ENCODE measurements at places on chromosomes 13 and 19.

GRCh38 chr13:40163066-40164000 is 503.1 kb downstream of the FOXO1 start:
- no peak overlapping the region for H3K27ac ChIP-seq
- H3K4me1 ChIP-seq: peaks cover 12% of the 10 kb centered on the region
- H3K4me3 ChIP-seq: no peak overlapping the region
- no peaks in the 10 kb centered on the region for H3K36me3 ChIP-seq
- DNase-seq: no peak

GRCh38 chr13:82088781-82089180 is 1747.9 kb upstream of the SPRY2 start:
- DNase-seq: no peak
- no peaks in the 10 kb centered on the region for H3K27me3 ChIP-seq
- H3K4me3 ChIP-seq: no peak overlapping the region
- no peaks in the 10 kb centered on the region for H3K36me3 ChIP-seq
- no peak overlapping the region for H3K27ac ChIP-seq

DNA sequence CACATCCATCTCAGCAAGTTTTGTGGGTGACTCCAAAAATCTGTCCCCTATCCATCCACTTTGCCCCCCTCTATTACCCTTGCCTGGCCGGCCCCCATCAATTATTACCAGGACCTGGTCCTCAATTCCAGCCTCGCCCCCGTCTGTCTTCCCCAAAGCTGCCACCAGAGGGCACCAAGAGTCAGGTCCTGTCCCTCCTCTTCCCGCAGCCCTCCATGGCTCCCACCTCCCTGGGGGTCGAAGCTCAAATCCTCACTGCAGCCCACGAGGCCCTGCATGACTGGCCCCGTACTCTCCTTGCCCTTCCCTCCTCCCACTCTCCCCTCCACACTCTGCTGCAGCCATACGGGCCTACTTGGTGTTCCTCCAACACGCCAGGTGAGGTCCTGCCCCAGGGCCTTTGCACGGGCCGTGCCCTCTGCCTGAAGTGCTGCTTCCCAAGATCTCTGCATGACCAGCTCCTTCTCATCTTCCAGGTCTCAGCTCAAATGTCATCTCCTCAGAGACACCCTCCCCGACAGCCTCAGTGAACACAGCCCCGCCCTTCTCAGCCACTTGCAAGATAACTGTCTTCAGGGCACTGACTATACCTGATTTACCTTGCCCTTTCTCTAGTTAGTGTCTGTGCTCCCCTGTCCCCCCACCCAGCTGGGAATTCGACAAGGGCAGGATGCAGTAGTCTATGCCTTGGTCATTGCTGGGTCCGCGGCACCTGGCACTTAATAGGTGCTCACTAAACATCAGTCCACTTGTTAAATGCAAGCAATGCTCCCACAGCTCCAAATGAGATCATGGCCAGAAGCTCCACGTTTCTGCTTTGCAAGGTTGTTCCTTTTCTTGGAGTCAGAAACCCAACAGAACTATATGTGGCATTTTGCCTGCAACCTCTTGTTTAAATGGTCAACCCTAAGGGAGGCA is 16.8 kb upstream of the SEMA6B start:
- peak; percentile 55 for DNase-seq
- H3K36me3 ChIP-seq: no peaks in the 10 kb centered on the region
- H3K27me3 ChIP-seq: peaks cover 15% of the 10 kb centered on the region
- H3K4me1 ChIP-seq: no peaks in the 10 kb centered on the region
- H3K4me3 ChIP-seq: no peak overlapping the region
- H3K27ac ChIP-seq: no peak overlapping the region

- no peak overlapping the region for H3K27ac ChIP-seq
- H3K4me3 ChIP-seq: no peak overlapping the region
- no peaks in the 10 kb centered on the region for H3K4me1 ChIP-seq
- H3K27me3 ChIP-seq: no peaks in the 10 kb centered on the region
Measured at GRCh38 chr13:23946067-23946466, 48.8 kb upstream of the C1QTNF9B start.

DNA sequence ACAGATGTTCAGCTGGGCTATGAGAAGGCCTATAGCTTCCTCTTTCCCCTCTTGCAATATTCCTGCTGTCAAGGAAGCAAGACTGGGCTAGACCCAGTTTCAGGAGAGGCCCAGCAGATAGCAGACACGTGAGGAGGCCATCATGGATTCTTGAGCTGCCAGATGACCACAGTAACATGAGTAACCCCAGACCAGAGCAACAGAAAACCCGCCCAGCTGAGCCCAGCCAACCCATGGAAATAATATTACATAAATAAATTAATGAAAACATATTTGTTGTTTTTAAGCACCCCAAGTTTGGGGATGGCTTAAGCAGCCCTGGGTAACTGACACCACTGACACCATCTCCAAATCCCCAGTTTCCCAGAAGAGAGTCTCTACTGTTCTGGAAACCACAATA is 50.2 kb upstream of the PDCD5 start:
- no peak overlapping the region for H3K4me3 ChIP-seq
- H3K27ac ChIP-seq: no peak overlapping the region
- H3K4me1 ChIP-seq: no peaks in the 10 kb centered on the region
- H3K27me3 ChIP-seq: no peaks in the 10 kb centered on the region

- no peaks in the 10 kb centered on the region for H3K4me1 ChIP-seq
- no peak overlapping the region for H3K27ac ChIP-seq
- H3K4me3 ChIP-seq: no peak overlapping the region
- no peak for DNase-seq
Measured at GRCh38 chr19:18862976-18863842, 31.4 kb downstream of the UPF1 start.

- DNase-seq: no peak
- no peaks in the 10 kb centered on the region for H3K4me1 ChIP-seq
- H3K27me3 ChIP-seq: no peaks in the 10 kb centered on the region
- no peak overlapping the region for H3K27ac ChIP-seq
- no peaks in the 10 kb centered on the region for H3K36me3 ChIP-seq
Measured at GRCh38 chr13:102289606-102290005, 112.2 kb downstream of the FGF14 start.

GRCh38 chr13:101346942-101347728 is 69.2 kb downstream of the NALCN start:
- no peak overlapping the region for H3K4me3 ChIP-seq
- H3K27ac ChIP-seq: no peak overlapping the region
- H3K36me3 ChIP-seq: no peaks in the 10 kb centered on the region
- no peaks in the 10 kb centered on the region for H3K27me3 ChIP-seq
- no peaks in the 10 kb centered on the region for H3K4me1 ChIP-seq

DNA sequence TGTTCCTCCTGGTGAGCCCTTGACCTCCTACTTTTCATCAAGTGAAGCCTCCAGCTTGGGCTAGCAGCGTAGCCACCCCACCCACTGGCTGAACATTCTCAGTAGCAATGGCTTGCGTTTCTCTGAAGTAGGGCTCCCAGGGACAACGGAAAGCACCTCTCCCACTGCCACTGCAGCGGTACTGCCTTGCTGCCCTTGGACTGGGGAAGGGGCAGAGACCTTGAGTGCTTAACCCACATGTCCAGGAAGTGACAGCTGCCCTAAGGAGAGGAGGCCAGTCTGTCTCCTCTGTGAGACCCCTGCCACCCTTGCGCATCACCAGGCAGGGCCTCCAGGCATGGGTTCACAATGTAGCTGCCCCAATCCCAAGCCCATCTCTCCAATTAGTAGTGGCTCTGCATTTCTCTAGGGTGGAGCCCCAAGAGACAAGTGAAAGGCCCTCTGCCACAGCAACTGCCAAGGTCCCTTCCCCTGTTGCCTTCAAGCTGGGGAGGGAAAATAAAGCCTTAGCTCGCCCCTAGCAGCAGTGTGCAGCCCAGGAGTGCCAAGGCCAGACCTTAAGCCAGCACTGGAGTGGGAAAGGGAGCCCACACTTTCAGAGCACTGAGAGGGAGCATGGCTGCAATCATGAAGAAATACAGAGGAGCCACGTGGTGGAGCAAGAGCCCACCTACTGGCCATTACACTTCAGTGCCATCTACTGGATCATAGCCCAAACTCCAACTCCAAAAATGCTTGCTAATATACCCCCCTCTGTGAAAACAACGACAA is 175.9 kb upstream of the TRPC4 start:
- H3K27ac ChIP-seq: no peak overlapping the region
- H3K36me3 ChIP-seq: no peaks in the 10 kb centered on the region
- no peak for DNase-seq
- H3K27me3 ChIP-seq: no peaks in the 10 kb centered on the region
- H3K4me1 ChIP-seq: no peaks in the 10 kb centered on the region

GRCh38 chr19:5139583-5140325 is 170.8 kb downstream of the KDM4B start:
- no peaks in the 10 kb centered on the region for H3K27me3 ChIP-seq
- no peak for DNase-seq
- no peak overlapping the region for H3K4me3 ChIP-seq
- no peaks in the 10 kb centered on the region for H3K36me3 ChIP-seq

- no peaks in the 10 kb centered on the region for H3K36me3 ChIP-seq
- no peaks in the 10 kb centered on the region for H3K27me3 ChIP-seq
- DNase-seq: no peak
- H3K27ac ChIP-seq: no peak overlapping the region
- H3K4me3 ChIP-seq: no peak overlapping the region
Measured at GRCh38 chr13:78121001-78121400, 202.4 kb upstream of the EDNRB start.

GRCh38 chr13:32824061-32824460 is 192.2 kb upstream of the KL start:
- H3K4me3 ChIP-seq: no peak overlapping the region
- no peak overlapping the region for H3K27ac ChIP-seq
- H3K36me3 ChIP-seq: no peaks in the 10 kb centered on the region
- DNase-seq: no peak

DNA sequence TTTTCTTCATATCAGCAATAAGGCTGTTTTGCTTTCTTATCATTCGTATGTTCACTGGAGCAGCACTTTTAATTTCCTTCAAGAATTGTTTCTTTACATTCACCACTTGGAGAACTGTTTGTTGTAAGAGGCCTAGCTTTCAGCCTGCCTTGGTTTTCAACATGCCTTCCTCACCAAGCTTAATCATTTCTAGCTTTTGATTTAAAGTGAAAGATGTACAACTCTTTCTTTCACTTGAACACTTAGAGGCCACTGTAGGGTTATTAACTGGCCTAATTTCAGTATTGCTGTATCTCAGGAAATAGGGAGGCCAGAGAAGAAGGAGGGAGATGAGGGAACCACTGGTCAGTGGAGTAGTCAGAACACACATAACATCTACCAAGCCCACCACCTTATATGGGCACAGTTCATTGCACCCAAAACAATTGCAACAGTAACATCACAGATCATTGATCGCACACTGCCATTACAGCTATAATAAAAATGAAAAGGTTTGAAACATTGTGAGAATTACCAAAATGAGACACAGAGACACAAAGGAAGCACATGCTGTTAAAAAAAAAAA is 181.4 kb upstream of the TUBA3C start:
- DNase-seq: no peak
- H3K36me3 ChIP-seq: no peaks in the 10 kb centered on the region
- H3K4me3 ChIP-seq: no peak overlapping the region
- H3K27me3 ChIP-seq: no peaks in the 10 kb centered on the region

DNA sequence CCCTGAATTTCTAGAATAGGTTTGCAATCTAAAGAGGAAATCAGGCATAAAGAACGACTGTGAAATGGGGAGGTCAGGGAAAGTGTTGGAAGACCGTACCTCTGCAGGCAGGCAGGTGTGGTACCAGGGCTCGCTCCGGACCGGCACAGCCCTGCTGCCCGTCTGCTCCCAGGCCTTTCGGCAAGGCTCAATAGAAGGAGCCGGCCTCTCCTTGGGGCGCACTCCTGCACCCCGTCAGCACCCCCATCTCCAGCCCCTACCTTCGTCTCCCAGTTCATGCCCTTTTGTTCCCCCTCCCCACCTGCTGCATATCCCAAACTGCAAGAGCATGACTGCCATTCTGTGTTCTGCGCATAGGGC is 139.8 kb upstream of the SOX1 start:
- DNase-seq: no peak
- H3K4me3 ChIP-seq: no peak overlapping the region
- H3K27me3 ChIP-seq: no peaks in the 10 kb centered on the region
- H3K36me3 ChIP-seq: no peaks in the 10 kb centered on the region
- no peak overlapping the region for H3K27ac ChIP-seq

- H3K4me3 ChIP-seq: no peak overlapping the region
- H3K4me1 ChIP-seq: no peaks in the 10 kb centered on the region
- H3K27me3 ChIP-seq: no peaks in the 10 kb centered on the region
- DNase-seq: no peak
Measured at GRCh38 chr19:33717878-33718277, 78.8 kb upstream of the KCTD15 start.

All from CD8-positive, alpha-beta memory T cell (primary cell).